Kidney epithelial cell (primary cell): ENCODE measurements at places on chromosomes 11 and 22. TPM values are rescaled to one million over a fixed set of nuclear protein-coding genes. Genes with fewer than 3 reads are reported as not detected.

The MAPK1 gene
- 37.2 and 42.2 TPM in 2 replicates for total RNA-seq

The RAG1 gene
- 2.4 and 2.5 TPM in 2 replicates for total RNA-seq

The SCO2 gene
- total RNA-seq, result 2.3 and 5.7 TPM in 2 replicates

The IFITM10 gene
- 0.14 and 1.1 TPM in 2 replicates for total RNA-seq

The ALG8 gene
- 18.2 and 31.5 TPM in 2 replicates for total RNA-seq

The EIF3F gene
- total RNA-seq, result 334 and 372 TPM in 2 replicates

The FXYD6 gene
- total RNA-seq, result 45.8 and 83.4 TPM in 2 replicates

The RIMBP3C gene
- 0.29 and 0.48 TPM in 2 replicates for total RNA-seq

The HRAS gene
- 83.7 and 96.1 TPM in 2 replicates for total RNA-seq

The KCNK4 gene
- not detected in 2 replicates for total RNA-seq

The SLC1A2 gene
- not detected in 2 replicates for total RNA-seq

The SERPING1 gene
- total RNA-seq, result 18.2 and 21.6 TPM in 2 replicates

The VPREB1 gene
- total RNA-seq, result not detected in 2 replicates

The TUBA8 gene
- total RNA-seq, result 2.2 TPM in 1 of 2 replicates, not detected in the other

The TMEM151A gene
- 0.08 TPM in 1 of 2 replicates, not detected in the other for total RNA-seq

The TENM4 gene
- total RNA-seq, result 35.3 and 49.4 TPM in 2 replicates

The KCTD14 gene
- 6.2 and 6.7 TPM in 2 replicates for total RNA-seq

The SYT7 gene
- total RNA-seq, result 12.7 and 15.9 TPM in 2 replicates

The REXO2 gene
- 116 and 147 TPM in 2 replicates for total RNA-seq

The OR52N4 gene
- not detected in 2 replicates for total RNA-seq

The NLRP14 gene
- not detected in 2 replicates for total RNA-seq
